ENCODE measurements at places on chromosomes 3 and 15. TPM values are rescaled to one million over a fixed set of nuclear protein-coding genes. Genes with fewer than 3 reads are reported as not detected.

Gene IMPG2
- 0.15 TPM for total RNA-seq

Gene EPHB1
- total RNA-seq, result 2.4 TPM

Gene TMIE
- 1.2 TPM for total RNA-seq

Gene TNFSF10
- 86.3 TPM for total RNA-seq

Gene PLA2G4D
- total RNA-seq, result not detected

Gene SLC22A13
- 0.61 TPM for total RNA-seq

Gene CAPN3
- total RNA-seq, result 369 TPM

Gene GOLGA8F
- total RNA-seq, result not detected

Gene GOLGA8J
- not detected for total RNA-seq

Gene APOD
- total RNA-seq, result 53.5 TPM

Gene PLOD2
- 19.5 TPM for total RNA-seq

Gene CHST2
- 11.9 TPM for total RNA-seq

Gene ARL6IP5
- total RNA-seq, result 34.6 TPM

Gene FETUB
- total RNA-seq, result not detected

Gene TMEM108
- total RNA-seq, result 5.6 TPM

Gene MRAS
- total RNA-seq, result 39.0 TPM
